ENCODE measurements at places on chromosomes 5 and 9.
A peak's percentile ranks its signal among the peaks of the same experiment; 100 is the strongest.

GRCh38 chr9:4298255-4299004, 1.4 kb downstream of the GLIS3 start:
- peak; percentile 16 for DNase-seq

DNA sequence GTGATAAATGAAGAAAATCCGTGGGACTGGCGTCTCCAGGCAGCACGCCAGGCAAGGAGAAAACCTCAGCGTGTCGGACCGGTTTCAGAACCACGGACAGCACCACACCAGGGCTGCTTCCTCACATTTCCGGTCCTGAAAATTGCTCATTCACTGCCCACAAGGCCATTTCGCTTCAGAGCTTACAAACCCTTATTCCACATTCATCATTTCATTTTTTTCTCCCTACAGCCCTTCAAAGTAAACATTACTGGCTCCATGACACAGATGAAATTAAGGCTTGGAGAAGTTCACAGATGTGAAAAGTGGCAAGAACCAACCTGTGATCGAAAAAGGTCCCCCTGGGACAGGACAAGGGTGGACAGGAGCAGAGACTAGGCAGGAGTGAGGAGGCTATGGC, 1.5 kb upstream of the GPRIN1 start:
- peak; percentile 69 for DNase-seq

- no peak for DNase-seq
Observed at GRCh38 chr5:62138607-62139006, 167.4 kb upstream of the KIF2A start.

DNA sequence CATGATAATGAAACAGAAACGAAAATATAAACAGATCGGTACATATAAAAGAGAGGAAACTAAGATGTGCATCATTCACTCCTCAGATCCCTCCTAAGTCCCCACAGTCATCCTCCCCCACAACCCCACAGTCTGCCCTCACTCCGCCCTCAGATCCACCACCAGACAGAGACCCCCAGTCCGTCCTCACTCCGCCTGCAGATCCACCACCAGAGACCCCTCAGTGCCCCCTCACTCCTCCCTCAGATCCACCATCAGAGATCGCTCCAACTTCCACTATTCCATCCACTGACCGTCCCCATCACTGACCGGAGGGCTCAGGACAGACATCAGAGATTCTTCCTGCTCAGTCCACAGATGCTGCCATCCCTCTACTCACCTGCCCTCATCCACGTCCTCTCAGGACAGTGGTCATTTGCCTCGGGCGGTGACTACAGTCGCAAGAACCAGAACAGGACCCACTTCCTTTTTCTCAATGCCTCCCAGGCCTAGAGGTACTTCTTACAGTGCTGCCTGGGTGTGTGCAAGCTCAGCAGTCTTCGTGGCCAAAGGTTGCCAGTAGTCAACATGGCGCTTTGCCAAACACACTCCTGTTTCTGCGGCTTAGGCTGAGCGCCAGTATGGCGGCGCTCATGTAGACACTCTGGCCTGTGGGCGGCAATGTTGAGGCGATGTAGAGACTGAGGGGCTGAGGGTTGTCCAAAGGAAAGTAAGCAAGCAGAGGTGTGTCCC, 8.3 kb upstream of the SPATA31C1 start:
- DNase-seq: no peak

DNA sequence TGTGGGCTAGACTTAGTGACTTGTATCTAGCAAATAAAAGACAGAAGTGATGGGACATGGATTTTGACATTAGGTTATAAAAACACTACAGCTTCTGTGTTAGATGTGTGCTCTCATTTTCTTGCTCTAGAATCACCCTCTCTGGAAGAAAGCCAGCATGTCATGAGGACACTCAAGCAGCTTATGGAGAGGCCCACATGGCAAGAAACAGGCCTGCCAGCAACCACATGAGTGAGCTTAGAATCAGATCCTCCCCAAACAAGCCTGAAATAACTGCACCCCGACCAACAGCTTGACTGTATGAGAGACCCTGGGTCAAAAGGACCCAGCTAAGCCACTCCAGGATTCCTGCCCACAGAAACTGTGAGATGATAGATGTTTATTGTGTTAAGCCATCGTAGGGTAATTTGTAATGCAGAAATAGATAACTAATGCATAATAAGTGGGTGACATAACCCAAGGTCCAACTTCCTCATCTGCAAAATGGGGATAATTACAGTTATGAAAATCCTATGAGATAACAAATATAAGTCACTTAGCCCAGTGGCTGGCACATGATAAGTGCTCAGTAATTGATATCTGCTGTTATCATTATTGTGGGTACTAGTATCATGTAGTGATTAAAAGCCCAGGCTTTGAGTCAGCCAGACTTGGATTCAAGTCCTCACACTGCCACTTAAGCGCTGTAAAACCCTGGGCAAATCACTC, 86.5 kb downstream of the KLHL3 start:
- peak; percentile 69 for DNase-seq

DNA sequence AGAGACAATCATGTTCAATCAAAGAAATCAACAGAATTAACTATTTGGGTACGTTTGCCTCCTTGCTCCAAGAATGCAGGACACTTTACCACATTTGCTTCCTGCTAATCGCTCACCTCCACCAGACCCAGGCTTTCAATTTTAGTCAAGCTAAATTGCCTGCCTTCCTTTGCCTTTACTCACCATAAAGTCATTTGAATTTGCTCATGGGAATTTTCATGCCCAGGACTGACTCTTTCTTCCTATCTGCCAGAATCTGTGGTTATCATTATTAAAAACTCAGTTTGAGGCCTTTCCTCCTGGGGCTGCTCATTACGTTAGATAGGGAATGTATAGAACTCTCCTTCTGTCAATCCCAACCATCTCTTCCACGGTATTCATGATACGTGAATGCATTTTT, 1935.3 kb upstream of the WWC1 start:
- DNase-seq: no peak

GRCh38 chr5:71938895-71939294, 168.4 kb upstream of the MAP1B start:
- DNase-seq: no peak

GRCh38 chr9:5392285-5392684, 45.4 kb downstream of the PLGRKT start:
- DNase-seq: no peak

DNA sequence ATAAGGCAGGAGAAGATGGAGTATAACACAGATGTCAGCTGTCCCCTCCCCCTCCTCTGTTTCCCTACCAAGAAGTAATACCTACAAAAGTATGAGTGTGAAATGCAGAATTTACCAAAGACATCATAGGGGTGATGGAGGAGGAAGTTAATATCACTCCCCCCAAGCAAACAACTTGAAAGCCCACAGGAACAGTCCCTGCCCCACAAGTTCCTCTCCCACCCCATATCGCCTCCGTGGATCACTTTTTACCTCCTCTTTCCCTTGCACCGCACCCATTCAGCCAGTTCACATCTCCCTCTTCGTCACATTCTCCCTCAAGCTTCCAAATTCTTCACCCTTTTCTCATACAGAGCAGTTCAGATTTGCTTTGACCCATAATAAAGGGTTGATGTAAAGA, 7.0 kb upstream of the SIL1 start:
- no peak for DNase-seq

DNA sequence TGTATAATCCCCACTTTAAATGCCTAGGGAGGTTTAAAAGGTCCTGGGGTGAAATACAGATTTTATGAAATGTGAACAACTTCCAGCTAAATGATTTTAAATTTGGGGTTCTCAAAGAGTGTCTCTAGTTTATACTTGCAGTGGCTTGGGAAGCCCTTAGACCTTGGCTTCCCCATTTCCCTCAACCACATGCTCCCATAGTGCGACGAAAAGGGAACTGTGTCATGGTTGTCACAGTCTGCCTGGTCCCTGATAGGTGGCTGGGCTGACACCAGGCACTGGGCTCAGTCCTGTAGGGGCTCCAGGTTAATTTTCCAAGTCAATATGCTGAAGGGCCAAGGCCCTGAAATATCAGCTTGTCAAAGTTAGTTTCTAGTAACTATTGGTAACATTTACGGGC, 10.4 kb upstream of the CXCL14 start:
- no peak for DNase-seq

GRCh38 chr5:36728697-36729543, 122.5 kb downstream of the SLC1A3 start:
- peak; percentile 82 for DNase-seq

DNA sequence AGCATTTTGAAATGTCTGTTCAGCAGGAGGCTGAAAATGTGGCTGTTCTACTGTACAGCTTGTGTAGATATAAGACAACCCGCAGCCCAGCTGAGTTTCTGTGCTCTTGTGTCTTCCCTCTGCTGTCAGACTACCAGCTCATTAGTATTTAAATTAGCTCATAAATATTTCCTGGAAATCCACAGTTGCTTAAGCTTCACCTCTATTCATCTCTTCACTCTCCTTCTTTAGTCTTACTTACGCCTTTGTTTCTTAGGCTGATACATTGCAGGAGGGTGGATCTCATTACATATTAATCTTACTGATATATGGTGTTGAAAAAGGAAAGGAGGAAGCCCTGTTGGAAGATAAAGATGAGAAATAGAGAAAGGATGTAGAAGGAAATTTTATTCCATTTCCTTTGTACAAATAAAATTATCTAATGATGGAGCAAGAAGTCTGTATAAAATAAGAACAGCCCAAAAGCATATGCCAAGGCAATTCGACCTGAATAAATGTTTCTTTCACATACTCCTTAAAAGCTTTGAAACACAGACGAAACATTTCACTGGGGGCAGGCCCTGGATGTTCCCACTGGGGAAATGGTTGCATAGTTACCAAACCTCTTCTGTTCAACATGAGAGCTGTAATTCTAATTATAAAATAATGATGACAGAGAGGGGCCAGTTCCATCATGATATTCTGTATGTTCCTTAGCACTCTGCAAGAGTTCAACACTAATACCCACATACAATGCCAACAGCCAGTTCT, 111.8 kb upstream of the APC start:
- peak; percentile 46 for DNase-seq

GRCh38 chr9:137757139-137757538, 120.4 kb upstream of the CACNA1B start:
- no peak for DNase-seq

GRCh38 chr5:20832204-20833080, 844.4 kb upstream of the CDH18 start:
- DNase-seq: no peak

DNA sequence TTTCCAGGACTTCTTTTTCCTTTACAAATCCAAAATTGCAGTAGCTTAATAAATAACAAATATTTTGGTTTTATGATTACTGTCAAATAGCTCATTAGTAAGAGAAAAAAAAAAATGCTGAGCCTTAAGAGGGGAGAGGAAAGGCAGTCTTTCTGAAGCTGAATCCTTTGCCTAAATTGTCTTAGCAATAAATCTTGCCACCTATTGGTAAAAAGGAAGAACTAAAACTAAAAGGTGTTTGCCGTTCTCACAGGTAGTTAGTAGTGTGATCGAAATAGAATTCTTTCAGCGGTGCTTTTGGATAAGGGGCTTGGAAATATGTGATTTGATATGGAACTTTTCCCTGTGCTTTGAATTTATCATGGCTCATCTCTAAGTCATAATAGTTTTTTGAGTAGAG, 31.2 kb downstream of the PIK3R1 start:
- DNase-seq: no peak

- DNase-seq: no peak
Observed at GRCh38 chr5:14342306-14342705, 199.2 kb downstream of the TRIO start.

DNA sequence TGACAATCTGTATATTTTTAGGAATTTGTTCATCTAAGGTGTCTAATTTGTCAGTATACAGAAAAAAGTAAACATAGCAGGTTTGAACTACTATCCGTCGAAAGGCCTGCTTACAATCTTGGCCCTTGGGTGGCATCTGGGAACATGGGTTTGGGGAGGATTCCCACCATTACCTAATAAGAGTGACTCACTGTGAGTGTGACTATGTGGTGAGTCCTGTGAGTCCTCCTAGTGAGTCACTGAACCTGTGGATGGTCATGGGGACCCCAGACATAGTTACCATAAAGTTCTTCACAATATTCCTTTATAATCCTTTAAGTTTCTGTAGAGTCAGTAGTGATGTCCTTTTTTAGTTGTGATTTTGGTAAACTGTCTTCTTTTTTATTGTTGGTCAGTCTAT, 37.0 kb downstream of the RNF130 start:
- no peak for DNase-seq

- no peak for DNase-seq
Observed at GRCh38 chr5:147693233-147693632, 89.3 kb downstream of the JAKMIP2 start.

DNA sequence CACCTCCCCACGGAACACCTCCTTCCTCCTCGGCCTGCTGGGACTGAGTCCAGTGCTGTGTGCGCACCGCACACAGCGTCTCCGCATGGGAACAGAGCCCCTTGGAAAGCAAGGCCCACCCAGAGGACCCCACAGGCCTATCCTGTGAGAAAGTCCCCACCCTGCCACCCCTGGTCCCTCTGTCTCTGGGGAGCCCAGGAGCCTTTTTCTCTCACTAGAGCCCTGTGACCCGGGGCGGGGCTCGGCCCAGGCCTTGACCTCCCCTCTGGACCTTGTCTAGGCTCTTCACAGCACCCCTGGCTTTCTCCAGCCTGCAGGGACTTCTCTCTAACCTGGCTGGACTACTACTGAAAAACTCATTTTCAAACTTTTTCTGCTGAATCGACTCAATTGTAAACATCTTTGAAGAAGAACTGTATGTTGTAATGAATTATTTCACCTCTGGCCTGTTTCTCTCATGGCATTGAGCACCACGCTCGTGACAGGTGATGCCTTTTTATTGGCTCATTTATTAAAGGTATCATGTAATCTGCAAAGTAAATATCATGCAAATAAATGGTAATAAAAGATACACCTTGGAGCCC, 89.2 kb downstream of the IRX1 start:
- no peak for DNase-seq

DNA sequence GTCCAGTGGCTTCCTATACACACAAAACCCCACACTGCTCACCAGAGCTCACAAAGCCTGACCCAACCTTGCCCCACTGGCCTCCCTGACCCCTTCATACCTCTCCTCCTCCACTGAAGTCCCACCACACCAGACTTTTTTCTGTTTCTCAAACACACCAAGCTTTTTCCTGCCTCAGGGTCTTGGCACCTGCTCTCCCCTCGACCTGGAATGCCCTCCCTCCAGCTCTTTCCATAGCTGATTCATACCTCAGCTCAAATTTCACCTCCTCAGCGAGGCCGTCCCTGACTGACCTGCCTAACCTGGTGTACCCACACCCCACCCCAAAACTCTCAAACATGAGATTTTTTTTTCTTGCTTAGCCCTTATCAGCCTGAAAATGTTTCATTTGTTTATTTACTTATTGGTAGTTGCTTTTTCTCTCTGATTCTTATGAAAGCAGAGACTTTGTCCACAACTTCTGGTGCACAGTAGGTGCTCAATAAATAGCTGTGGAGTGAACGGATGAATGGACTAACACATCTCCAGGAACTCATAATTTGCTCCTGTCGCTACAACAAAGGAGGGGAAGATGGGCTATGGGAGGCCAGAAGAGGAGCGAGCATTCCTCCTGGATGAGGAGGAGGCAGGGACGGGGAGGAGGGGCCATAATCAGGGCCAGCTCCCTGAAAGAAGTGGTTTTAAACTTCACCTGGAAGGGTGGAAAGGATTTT, 84.3 kb downstream of the SH3TC2 start:
- no peak for DNase-seq

DNA sequence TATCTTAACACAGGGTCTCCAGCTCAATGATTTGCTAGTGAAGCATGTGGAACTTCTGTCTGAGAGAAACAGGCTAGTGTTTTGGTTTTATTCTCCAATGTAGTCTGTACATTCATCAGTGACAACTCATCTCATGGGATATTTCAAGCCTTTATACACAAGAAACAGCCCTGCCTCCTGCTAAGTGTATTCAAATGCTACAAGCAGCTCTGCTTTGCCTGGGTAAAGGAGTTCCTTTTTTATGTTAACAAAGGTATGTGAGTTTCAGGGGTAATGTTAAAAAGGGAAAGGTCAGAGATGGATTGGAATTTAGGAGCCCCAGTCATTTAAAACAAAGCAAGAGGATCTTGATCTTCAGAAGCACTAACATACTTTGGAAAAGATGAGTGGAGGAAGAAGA, 498.7 kb downstream of the ISL1 start:
- DNase-seq: no peak

All from Ammon's horn (tissue), 1 donor.